Cerebellar nuclear complex (tissue), 1 donor: ENCODE measurements at places on chromosomes 11 and 22.

GRCh38 chr22:22129387-22129786, 115.2 kb upstream of the VPREB1 start:
- no peak for DNase-seq

- no peak for DNase-seq
Measured at GRCh38 chr22:21688706-21689381, 23.0 kb downstream of the PPIL2 start.

DNA sequence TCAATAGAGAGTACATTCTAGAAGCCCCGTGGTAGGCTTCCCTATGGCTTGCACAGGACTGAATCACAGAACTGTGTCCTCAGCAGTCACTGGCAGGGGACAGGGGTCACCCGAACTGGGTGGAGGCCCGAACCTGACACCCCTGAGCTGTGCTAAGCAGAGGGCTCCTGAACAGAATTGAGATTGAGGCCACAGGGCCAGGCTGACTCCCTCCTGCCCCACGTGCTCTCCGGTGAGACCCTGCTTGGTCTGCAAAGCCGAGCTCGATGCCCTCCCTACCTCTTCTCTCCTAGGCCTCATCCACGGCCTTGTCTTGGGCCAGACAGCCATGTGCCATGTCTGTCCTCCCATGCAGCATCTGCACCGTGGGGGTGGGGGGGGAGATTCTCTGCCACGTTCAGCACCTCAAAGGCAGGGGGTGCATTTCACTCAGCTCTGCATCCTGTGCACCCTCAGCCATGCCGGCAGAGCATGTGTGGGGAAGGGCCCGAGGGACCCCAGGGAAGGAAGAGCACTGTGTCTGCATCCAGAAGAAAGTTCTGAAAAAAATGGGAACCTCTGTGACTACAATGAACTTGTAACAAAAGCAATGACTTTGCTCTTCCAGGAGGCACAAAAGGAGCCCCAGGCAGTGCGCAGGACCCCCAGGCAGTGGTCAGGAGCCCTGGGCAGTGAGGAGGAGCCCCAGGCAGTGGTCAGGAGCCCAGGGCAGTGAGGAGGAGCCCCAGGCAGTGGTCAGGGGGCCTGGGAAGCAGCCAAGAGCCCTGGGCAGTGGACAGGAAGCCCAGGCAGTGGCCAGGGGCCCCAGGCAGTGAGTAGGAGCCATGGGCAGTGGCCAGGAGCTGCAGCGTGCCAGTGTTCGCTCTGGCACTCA, 76.7 kb upstream of the SEPTIN5 start:
- DNase-seq = no peak

DNA sequence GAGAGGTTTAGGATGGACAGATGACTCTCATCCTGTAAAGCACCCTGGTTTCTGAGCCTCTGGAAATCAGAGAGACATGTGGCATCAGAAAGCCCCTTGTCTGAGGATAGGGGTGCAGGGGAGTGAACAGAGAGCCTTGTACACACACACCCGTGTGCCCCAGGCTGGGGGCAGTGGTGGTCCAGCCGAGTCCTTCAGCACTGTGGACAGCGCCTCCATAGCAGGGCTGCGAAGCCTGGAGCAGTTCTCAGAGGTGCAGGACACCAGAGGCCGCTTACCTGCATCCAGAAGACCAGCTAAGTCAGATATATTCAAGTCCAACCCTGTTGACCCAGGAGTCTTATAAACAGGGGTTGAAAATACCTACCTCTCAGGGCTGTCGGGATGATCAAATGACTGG, 11.5 kb upstream of the IGSF9B start:
- DNase-seq = no peak

DNA sequence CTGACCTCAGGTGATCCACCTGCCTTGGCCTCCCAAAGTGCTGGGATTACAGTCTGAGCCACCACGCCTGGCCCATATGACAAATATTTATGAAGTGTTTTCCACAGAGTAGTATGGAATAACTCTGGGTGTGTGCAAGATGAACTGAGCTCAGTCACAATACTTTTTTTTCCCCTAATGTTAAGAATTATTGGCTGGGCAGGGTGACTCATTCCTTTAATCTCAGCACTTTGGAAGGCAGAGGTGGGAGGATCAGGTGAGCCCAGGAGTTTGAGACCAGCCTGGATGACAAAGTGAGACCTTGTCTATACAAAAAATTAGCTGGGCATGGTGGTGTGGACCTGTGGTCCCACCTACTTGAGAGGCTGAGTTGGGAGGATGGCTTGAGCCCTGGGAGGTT, 6.4 kb downstream of the PTPRJ start:
- DNase-seq = no peak
